ENCODE measurements at places on chromosomes 1 and 21. TPM values are rescaled to one million over a fixed set of nuclear protein-coding genes. Genes with fewer than 3 reads are reported as not detected.

Gene OPRD1
- not detected for total RNA-seq

Gene RGSL1
- total RNA-seq, result not detected

Gene ACTN2
- not detected for total RNA-seq

Gene MACF1
- 196 TPM for total RNA-seq

Gene LORICRIN
- total RNA-seq, result not detected

Gene IVNS1ABP
- total RNA-seq, result 60.4 TPM

Gene PAQR7
- 0.19 TPM for total RNA-seq

DNA sequence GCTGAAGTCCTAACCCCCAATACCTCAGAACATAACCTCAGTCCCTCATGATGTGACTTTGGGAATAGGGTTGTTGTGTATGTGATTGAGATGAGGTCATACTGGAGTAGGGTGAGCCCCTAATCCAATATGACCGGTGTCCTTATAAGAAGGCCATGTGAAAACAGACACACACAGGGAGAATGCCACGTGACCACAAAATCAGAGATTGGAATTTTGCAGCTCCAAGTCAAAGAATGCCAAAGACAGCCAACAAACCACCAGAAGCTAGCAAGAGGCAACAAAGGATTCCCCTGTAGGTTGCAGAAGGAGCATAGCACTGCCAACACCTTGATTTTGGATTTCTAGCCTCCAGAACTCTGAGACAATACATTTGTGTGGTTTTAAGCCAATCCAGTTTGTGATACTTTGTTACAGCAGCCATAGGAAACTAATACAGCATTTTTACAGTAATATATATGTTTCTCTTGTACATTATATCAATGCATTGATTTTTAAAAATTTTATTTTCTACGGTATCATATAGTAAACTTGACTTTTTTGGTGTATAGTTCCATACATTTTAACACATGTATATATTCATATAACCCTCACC is 5.4 kb downstream of the ZSWIM5 start:
- no peak for DNase-seq

DNA sequence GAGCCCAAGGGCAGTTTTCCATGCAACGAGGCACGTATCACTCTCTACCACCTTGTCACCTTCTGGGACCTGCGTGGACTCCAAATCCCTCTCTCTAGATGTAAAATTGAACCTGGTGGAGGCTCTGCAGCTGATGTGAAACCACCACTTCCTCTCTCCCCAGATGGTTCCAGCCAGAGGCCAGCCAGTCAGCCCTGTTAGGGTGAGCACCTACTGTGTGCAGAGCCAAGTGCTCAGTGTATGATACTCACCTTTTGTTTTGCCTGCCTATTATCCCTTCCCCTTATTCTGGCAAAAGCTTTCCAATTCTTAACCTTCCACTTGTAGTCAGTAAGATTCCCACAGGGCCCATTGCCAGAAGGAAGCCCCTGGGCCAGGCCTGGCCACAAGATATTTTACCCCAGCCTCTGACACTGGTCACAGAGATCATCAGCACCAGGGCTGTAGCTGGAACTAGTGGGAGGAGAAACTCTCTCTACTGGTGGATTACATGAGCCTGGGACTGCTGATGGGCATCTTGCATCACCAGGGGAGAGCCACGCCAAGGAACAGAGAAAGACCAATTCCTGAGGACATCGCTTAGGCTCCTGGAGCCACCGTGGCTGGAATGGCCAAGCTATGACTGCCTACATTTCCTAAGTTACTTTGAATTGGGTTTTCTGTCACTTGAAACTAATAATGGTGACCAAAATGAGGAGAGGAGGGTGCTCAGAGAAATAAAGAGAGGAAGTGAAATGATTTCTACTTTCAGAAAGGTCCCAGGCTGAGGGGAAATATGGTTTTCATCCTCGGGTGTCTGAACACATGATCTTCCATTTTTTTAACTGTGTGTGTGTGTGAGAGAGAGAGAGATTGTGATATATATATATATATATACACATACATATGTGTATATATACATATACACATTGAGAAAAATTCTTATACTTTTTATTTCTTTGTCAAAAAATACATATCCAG is 26.6 kb upstream of the RD3 start:
- no peak for DNase-seq

GRCh38 chr1:77336729-77337128 is 54.9 kb downstream of the AK5 start:
- DNase-seq, result no peak

DNA sequence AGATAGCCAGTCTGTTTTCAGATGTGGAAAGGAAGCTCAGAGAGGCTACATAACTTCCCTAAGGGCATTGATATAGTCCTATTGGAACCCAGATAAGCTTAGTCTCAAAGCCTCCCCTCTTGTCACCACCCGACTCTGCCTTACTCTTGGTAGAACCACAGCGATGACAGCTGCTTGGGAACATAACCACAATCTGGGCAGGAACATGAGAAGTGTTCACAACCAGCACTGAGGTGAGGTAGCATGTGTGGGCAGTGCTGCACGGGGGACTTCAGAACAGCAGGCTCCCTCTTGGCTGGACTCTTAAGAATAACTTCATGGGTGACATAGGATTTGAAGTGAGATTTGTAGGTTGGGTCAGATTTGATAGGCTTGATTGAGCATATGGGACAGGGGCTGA is 9.3 kb upstream of the S100A10 start:
- DNase-seq, result no peak

DNA sequence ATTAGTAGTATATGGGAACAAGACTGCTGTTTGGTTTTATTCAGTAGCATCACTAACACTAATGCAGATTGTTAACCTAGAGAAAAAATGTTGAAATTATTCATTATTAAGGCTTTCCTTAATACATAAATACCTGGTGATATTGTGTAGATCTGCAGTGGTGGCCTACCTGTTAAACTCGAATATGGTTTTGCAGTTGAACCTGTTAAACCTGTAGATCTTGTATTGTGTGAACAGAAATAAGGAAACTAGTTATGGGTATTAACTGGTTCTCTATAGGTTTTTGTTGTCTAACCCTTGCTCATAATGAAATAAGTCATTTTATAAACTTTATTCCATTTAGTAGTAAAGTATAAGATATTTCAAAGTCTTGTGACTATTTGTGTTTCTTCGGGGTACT is 23.9 kb downstream of the PKN2 start:
- no peak for DNase-seq

- no peak for DNase-seq
These were observed 37.8 kb downstream of the DRAM2 start for GRCh38 chr1:111101854-111102642.

GRCh38 chr1:151828921-151829320 is 2.7 kb downstream of the RORC start:
- DNase-seq, result peak; percentile 78

GRCh38 chr1:212488436-212489283 is 55.9 kb downstream of the NENF start:
- DNase-seq, result peak; percentile 83

DNA sequence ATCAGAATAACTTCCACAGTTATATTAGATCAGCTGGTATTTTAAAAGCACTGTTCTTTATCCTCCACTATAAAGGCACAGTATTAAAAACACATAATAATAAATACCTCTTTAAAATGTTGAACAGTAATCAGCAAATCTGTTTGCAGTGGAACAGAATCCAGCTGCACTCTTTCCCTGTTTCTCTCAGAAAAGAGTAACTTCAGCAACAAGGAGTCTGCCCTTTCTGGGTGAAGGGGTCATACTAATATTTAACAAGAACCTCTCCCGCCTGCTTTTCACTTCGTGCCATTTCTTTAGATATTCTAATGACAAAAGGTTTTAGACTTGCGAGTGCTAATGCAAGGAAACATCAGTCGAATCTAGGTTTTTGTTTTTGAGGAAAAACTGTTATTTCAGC is 194.2 kb upstream of the FMN2 start:
- no peak for DNase-seq

DNA sequence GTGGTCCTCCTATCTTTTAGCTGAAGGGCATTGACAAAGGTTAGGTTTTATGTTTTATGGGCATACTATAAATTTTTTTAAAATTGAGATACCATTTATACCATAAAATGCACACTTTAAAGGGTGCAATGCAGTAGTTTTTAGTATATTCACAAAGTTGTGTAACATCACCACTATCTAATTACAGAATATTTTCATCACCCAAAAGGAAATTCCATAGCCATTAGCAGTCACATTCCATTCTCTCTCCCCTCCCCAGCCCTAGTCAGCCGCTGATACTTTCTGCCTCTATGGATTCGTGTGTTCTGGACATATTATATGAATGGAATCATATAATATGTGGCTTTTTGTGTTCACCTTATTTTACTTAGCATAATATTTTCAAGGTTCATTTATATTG is 135.8 kb upstream of the B3GALT2 start:
- DNase-seq, result peak; percentile 94

DNA sequence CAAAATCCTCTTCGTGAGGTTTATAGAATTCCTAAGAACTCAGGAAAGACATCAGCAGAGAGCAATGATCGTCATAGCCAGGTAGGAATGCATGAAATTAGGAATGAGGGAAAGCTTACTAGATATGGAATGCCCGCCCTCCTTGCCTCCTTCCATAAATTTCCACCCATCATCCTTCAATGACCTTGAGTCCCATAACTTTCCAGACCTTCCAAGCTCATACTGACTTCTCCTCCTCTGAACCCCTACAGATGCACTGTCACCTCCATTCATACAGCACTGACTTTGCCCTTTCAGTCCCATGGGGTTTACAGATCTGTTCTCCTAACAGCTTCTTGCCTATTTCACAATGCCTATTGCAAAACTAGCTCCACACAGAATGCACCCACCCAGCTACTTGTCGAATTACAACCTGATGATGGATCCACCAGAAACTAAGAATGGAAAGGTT is 23.8 kb upstream of the PPP1R15B start:
- no peak for DNase-seq

- peak; percentile 16 for DNase-seq
These were observed 11.8 kb upstream of the ZFP69B start for GRCh38 chr1:40438391-40439015.

DNA sequence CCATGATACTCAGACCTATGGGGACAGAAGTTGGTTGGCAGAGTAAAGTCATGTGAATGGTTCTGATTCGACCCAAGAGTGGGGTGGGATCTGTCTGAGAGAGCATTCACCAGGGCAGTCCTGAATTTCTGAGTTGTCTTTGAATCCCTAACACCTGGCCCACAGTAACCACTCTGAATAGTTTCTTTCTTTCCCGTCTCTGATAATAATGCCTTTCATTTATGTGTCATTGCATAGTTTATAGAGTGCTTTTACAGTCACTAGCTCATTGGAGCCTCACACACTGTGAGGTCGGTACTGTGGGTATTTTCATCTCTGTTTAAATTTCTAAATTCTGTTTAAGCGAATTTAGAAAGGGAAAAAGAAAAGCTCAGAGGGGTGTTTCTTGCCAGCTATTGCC is 147.1 kb downstream of the C1orf21 start:
- DNase-seq, result no peak

DNA sequence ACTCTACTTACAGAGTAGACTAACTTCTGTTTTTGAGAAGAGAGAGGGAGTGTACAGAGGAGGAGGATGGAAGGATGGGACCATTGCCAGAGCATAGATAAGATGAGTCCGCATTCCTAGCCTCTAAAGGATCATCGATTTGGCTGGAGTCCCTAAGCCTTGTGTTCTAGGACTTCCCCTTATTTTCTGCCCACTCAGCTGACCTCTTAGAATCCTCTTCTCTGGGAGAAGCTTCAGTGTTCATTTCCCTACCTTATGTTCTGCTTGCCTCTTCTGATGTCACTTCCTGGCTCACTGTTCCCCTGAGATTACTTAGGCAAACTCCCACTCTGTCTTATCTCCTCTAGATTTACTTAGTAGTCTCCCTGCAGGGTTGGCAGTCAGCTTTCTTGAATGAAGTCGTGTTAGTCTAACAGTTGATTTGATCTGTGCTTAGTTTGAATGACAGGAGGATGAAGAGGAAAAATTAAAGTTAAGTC is 156.7 kb downstream of the SYT2 start:
- DNase-seq, result peak; percentile 19

DNA sequence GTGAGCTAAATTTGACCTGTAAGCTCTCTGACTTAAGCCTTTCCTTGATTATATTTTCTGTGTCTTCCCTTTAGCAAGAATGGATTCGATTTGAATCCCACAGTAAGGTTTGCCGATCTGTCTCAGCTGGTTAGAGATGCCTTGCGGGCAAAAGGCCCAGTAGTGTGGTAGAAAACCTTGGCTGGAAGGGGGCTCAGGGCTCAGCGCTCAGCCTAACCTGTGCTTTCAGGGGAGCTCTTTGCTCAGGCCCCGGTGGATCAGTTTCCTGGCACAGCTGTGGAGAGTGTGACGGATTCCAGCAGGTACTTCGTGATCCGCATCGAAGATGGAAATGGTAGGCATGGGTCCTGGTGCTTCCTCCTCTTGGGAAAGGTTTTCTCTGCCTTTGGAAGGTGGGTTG is 7.1 kb downstream of the NECAP2 start:
- DNase-seq, result no peak

Measured in A172 (cell line).